ENCODE measurements at places on chromosomes 16 and 17.

DNA sequence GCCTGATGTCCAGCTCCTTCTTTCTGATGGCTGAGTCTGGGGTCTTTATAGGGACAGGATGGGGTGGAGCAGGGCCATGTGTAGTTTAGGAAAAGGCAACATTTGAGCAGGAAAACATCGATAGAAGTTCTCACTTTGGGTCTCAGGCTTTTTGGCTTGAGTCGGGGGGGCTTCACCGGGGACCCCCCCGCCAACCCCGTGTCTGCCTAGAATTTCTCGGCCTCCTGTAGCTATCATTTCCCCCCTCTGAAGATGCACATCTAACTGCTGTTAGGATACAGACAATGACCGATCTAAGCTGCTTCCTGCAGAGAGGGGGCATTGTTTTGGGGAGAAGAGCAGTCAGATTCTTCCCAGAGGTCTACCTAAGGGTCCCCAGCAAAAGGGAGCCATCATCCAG is 16.7 kb upstream of the ZNHIT3 start:
- no peak for DNase-seq

DNA sequence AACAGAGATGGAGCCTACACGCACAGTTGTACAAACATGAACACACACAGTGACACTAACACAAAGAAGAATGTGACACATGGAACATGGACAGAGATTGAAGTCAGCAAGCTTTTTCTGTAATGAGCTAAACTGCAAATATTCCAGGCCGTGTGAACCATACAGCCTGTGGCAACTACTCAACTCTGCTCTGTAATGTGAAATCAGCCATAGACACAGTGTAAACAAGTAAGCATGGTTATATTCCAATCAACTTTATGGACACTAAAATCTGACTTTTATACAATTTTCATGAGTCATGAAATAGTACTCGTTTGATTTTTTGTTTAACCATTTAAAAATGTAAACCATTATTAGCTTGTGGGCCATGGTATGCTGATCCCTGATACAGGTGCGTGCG is 120.2 kb downstream of the SMG6 start:
- no peak for DNase-seq

DNA sequence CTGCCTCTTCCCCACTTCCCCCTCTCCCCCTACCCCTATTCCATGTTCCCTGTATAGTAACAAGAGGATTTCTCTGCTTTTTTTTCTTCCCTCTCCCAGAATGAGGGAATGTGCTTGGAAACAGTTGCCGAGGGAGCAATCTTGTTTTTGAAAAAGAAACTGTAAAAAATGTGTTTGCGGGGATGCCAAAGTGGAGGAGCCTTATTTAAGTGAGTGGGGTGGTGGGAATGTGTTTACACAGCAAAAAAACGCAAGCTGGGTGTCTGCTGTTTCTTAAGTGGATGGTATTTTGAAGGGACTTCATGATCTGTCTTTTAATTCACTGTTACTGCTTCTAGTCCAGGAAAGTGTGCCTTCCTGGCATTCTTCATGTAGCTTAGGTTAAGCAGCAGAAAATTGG is 254.4 kb downstream of the SHISA9 start:
- DNase-seq: no peak

DNA sequence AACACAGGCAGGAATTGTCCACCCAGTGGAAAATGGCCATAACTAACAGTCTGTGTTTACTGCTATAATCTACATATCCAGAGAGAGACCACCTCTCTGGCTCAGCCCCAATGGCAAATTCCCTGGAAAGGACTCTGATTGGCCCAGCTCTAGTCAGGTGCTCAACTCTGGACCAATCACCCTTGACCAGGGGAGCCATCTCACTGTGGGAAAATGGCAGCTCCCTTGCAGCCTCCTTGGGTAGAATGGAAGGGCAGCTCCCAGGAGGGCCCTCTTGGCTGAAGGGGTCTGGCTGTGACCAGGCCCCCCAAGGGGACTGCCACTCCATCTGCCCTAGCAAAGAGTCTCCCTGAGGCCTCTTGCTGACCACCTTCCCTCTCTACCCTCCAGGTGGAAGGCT is 3.1 kb downstream of the ALOX15B start:
- DNase-seq: no peak

DNA sequence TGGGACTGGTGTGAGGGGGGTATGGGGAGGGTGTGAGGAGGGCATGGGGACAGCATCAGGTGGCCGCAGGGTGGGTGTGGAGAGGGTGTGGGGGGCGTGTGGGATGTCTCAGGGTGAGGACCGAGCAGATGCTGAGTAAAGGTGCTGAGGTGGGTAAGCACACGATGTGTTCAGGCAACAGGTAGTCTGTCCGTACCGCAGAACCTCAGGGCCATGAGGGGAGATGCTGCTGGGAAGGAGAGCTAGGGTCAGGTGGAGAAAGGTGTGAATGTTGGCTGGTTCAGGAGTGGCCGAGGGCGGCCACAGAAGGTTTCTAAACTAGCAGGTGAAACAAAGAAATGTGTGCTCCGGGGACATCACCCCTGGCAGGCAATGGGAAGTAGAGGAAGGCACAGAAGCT is 80.0 kb upstream of the CDH5 start:
- no peak for DNase-seq

GRCh38 chr16:74568961-74569631 is 37.8 kb downstream of the GLG1 start:
- no peak for DNase-seq

- no peak for DNase-seq
Observed at GRCh38 chr17:56810343-56810742, 23.4 kb downstream of the C17orf67 start.

- DNase-seq: no peak
Observed at GRCh38 chr16:52963212-52963854, 89.4 kb downstream of the CHD9NB start.

DNA sequence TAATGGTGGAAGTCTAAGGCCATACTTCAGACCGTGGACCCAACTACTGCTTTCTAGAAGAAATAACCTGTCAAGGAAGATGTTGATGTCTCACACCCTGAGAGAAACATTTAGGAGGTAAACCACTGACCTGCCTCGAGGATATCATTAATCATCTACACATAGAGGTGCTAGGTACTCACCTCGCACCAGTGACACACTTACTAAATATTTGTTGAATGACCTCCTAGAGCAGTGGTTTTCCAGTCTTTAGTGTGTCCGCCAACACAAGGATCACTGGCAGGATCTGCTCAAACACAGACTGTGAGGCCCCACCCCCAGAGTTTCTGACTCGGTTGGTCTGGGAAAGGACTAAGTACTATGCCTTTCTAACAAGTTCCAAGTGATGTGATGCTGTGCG is 197.4 kb upstream of the CACNG5 start:
- DNase-seq: no peak

GRCh38 chr16:71693164-71693563 is 31.3 kb downstream of the PHLPP2 start:
- no peak for DNase-seq

GRCh38 chr17:32298721-32299579 is 33.3 kb downstream of the RHBDL3 start:
- DNase-seq: no peak

GRCh38 chr16:30982548-30983288 is 2.3 kb upstream of the HSD3B7 start:
- no peak for DNase-seq

DNA sequence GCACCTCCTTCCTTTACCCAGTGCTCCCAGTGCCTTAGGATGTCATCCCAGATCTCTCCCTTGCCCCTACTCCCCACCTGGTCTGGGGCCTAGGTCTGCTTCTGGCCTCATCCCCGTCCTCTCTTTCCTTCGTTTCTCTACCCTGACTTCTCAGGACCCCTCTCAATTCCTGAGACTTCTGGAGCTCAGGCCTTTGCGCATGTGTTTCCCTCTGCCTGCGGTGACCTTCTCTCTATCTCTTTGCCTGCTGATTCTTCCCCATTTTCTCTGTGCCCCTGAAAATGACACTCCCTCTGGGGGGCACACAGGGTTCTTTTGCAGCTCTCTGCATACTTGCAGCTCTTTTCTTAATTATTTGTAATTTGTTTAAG is 13.5 kb downstream of the ADORA2B start:
- DNase-seq: no peak

- DNase-seq: no peak
Observed at GRCh38 chr16:66859397-66860068, 15.3 kb downstream of the CA7 start.

- DNase-seq: no peak
Observed at GRCh38 chr17:46012506-46013079, 13.5 kb downstream of the STH start.
